SJSA1 (cell line): ENCODE measurements at places on chromosomes 6 and 20. TPM values are rescaled to one million over a fixed set of nuclear protein-coding genes. Genes with fewer than 3 reads are reported as not detected.

C20orf144 gene
- 0.18 TPM in 1 of 2 replicates, not detected in the other for total RNA-seq

MATN4 gene
- 0.50 TPM in 1 of 2 replicates, not detected in the other for total RNA-seq

ZSCAN9 gene
- 24.3 and 34.9 TPM in 2 replicates for total RNA-seq

NDUFAF5 gene
- total RNA-seq = 40.0 and 65.0 TPM in 2 replicates

UNC93A gene
- not detected in 2 replicates for total RNA-seq

RIMS4 gene
- total RNA-seq = not detected in 2 replicates

DZANK1 gene
- total RNA-seq = 0.97 and 1.1 TPM in 2 replicates

HSPA1L gene
- 0.78 and 0.87 TPM in 2 replicates for total RNA-seq

LGSN gene
- total RNA-seq = not detected in 2 replicates

COX7A2 gene
- total RNA-seq = 405 and 1,112 TPM in 2 replicates

PRKN gene
- not detected in 2 replicates for total RNA-seq

TBP gene
- total RNA-seq = 18.0 and 25.0 TPM in 2 replicates

RNF39 gene
- not detected in 2 replicates for total RNA-seq

DUSP15 gene
- total RNA-seq = 1.5 and 3.4 TPM in 2 replicates

CYP39A1 gene
- 1.6 and 2.1 TPM in 2 replicates for total RNA-seq

SEL1L2 gene
- total RNA-seq = not detected in 2 replicates

RBPJL gene
- total RNA-seq = not detected in 2 replicates

BTBD3 gene
- total RNA-seq = 26.4 and 30.4 TPM in 2 replicates

UBE2C gene
- 187 and 249 TPM in 2 replicates for total RNA-seq

RFX6 gene
- total RNA-seq = not detected in 2 replicates
